Naive thymus-derived CD4-positive, alpha-beta T cell (primary cell): ENCODE measurements at places on chromosomes 1 and 21. TPM values are rescaled to one million over a fixed set of nuclear protein-coding genes. Genes with fewer than 3 reads are reported as not detected.

GRCh38 chr1:211259638-211260126 lies 516 bp downstream of the RCOR3 start:
- H3K27ac ChIP-seq: peak overlapping the region; percentile 89
- no peaks in the 10 kb centered on the region for H3K36me3 ChIP-seq
- no peak for DNase-seq
- peaks cover 17% of the 10 kb centered on the region for H3K4me1 ChIP-seq

- no peak for DNase-seq
- H3K27ac ChIP-seq: no peak overlapping the region
- no peak overlapping the region for H3K4me3 ChIP-seq
- H3K4me1 ChIP-seq: no peaks in the 10 kb centered on the region
- no peaks in the 10 kb centered on the region for H3K36me3 ChIP-seq
Observed at GRCh38 chr1:40130892-40131291, 30.3 kb upstream of the RLF start.

GRCh38 chr1:159261721-159262494 lies 40.2 kb upstream of the FCER1A start:
- H3K4me3 ChIP-seq: no peak overlapping the region
- no peak for DNase-seq
- no peaks in the 10 kb centered on the region for H3K36me3 ChIP-seq

DNA sequence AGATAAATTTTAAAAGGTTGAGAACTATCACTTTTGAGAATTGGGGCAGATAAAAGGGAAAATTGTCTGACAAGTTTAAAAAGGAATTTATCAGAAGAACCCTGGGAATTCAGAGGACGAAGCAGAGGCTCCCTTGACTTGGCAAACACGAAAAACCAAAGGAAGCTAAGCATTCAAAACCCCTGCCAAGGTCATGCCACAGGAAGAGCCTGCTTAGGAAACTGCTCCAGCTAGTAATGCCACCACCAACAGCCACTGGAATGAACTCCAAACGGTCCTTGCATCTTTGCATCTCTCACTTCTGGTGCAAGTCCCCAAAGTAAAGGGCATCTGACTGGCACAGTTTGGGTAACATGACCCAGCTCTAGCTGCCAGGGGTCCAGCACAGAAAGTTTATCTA lies 7.2 kb downstream of the GPBP1L1 start:
- no peaks in the 10 kb centered on the region for H3K27me3 ChIP-seq
- H3K4me3 ChIP-seq: no peak overlapping the region
- peaks cover 45% of the 10 kb centered on the region for H3K4me1 ChIP-seq
- no peak for DNase-seq

DNA sequence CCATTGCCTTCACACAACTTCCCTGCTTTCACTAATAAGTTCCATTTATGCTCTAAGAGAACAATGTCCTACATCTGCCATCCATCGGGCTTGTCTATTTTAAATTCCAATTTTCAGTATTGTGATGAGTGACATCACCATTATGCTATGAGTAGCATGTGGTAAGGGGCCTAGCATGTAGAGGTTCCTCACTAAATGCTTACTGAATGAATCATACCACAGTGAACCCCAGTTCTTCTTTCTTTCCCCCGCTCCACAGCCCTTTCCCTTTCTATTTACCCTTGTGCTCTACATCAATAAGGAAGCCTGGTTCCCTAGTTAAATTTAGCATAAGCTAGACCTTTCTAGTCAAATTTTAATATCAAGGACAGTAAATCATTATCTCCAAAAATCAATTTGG lies 195.0 kb upstream of the RGS18 start:
- no peak overlapping the region for H3K4me3 ChIP-seq
- H3K27me3 ChIP-seq: no peaks in the 10 kb centered on the region

DNA sequence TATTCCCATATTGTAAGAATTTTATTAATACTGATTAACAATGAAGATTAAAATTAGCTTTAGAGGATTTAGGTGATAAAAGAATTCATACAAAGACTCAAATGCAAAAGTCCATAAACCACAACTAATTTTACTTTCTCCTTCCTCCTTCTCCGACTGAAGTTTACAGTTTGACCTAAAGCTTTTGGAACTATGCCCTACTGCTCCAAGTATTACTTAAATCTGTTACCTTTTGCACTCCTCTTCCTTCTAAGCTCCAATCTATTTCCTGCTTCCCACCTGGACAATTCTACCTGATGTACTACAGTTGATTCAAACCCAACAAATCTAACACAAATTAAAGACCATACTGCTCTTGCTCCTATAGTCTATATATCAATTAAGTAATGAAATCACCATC lies 36.3 kb downstream of the ANKRD13C start:
- no peak overlapping the region for H3K4me3 ChIP-seq
- no peak overlapping the region for H3K27ac ChIP-seq
- H3K36me3 ChIP-seq: peaks cover 8% of the 10 kb centered on the region
- DNase-seq: no peak

- H3K4me3 ChIP-seq: no peak overlapping the region
- H3K4me1 ChIP-seq: no peaks in the 10 kb centered on the region
- no peaks in the 10 kb centered on the region for H3K27me3 ChIP-seq
- no peak overlapping the region for H3K27ac ChIP-seq
- no peak for DNase-seq
Observed at GRCh38 chr21:40835184-40835694, 11.7 kb downstream of the DSCAM start.

DNA sequence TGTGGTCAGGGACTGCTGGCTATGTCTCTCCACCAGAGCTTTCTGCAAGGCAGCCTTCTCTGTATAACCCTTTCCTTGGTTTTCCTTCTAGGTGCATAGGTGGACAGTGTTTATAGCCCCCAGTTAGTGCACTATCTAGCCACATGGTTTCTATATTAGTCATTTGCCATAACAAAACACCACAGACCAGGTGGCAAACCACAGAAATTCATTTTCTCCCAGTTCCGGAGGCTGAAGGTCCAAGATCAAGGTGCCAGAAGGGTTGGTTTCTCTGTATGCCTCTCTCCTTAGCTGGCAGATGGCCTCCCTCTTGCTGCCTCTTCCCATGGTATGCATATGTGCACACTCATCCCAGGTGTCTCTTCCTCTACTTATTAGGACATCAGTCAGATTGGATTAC lies 106.4 kb downstream of the KAZN start:
- H3K4me3 ChIP-seq: no peak overlapping the region
- DNase-seq: no peak
- H3K27me3 ChIP-seq: no peaks in the 10 kb centered on the region
- H3K36me3 ChIP-seq: no peaks in the 10 kb centered on the region

GRCh38 chr21:35485364-35485763 lies 436.3 kb upstream of the RUNX1 start:
- H3K4me3 ChIP-seq: no peak overlapping the region
- no peaks in the 10 kb centered on the region for H3K4me1 ChIP-seq
- DNase-seq: no peak
- no peaks in the 10 kb centered on the region for H3K27me3 ChIP-seq

DNA sequence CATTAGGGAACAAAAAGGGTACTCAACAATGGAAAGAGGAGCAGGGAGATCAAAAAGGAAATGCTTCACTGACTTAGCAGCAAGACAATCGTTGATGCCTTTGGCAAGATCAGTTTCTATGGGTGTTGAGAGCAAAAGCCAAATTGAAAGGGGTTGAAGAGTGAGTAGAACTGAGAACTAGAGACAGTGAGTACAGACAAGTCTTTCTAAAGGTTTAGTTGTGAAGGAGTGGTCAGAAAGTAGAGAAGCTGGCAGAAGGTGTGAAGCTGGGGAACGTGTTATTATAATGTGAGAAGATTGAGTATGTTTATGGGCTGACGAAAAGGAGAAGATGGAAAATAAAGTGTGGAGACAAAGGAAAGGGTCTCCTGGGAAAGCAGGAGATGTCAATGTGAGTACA lies 221.2 kb upstream of the USP25 start:
- H3K4me3 ChIP-seq: no peak overlapping the region
- H3K36me3 ChIP-seq: no peaks in the 10 kb centered on the region
- H3K4me1 ChIP-seq: peaks cover 15% of the 10 kb centered on the region
- H3K27me3 ChIP-seq: no peaks in the 10 kb centered on the region
- DNase-seq: no peak

DNA sequence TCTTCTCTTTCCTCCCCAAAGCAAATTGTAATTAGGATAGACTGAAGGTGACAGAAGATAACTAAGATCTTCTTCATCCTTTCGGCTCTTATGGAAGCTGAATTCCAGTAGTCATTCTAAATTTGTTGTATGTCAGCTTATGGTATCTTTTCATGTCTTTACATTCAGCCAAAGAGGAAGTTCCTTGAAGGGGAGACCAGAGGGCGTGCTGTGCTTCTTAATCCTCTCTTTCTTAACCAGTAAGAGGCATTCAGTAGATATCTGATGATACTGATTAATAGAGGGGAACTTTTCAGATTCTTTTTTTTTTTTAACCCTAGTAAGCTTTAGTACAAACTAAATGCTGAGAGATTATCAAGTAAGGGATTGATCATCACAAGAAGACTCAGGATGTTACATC lies 102.3 kb downstream of the OSBPL9 start:
- peaks cover 4% of the 10 kb centered on the region for H3K36me3 ChIP-seq
- DNase-seq: no peak
- H3K4me3 ChIP-seq: no peak overlapping the region
- H3K27ac ChIP-seq: no peak overlapping the region
- no peaks in the 10 kb centered on the region for H3K27me3 ChIP-seq

GRCh38 chr1:192559115-192560006 lies 16.2 kb upstream of the RGS1 start:
- H3K27ac ChIP-seq: no peak overlapping the region
- DNase-seq: no peak
- H3K36me3 ChIP-seq: no peaks in the 10 kb centered on the region
- H3K4me3 ChIP-seq: no peak overlapping the region
- no peaks in the 10 kb centered on the region for H3K27me3 ChIP-seq
- H3K4me1 ChIP-seq: peaks cover 16% of the 10 kb centered on the region

DNA sequence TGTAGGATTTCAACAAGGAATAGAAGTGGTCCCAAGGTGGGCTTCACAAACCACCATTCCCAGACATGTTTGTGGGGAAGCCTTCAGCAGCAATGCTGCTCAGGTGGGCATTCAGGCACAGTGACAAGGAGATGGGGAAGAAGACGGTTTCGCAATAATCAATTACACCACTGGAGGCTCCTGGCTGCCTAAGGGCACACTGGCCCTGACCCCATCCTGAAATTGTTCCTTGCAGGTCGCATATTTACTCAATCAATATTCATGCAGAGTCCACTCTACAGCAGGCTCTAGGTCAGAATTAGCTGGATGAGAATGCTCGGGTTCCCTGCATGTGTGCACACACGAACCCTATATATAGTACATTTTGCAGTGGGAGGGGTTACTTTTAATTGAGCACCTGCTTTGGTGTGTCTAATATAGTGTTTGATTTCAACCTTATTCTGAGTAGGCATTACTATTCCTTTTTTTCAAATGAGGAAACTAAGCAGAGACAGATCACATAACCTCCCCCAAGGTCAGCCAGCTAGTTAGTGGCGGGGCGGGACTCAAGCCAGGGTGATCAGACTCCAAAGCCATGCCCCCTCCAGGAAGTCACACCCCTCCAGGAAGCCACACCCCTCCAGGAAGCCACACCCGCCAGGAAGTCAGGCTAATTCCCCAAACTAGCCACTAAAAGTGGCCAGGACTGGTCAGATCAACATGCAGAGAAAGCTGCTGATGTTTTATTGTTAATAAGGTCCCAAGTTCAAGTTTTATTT lies 106.5 kb downstream of the HLCS start:
- DNase-seq: no peak
- no peaks in the 10 kb centered on the region for H3K36me3 ChIP-seq

DNA sequence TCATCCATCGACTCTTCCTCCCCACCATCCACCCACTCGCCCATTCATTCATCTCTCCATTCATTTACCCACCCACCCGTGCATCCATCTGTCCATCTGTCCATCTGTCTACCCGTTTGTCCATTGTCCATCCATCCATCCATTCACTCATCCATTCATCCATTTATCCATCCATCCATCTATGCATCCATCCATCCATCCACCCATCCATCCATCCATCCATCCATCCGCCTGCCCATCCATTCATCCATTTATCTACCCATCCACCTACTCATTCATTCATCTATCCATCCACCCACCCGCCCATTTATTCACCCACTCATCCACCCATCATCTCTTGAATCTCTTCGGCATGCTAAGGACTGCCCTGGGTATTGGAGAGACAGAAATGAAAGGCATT lies 18.5 kb downstream of the ARHGEF10L start:
- no peak overlapping the region for H3K27ac ChIP-seq
- H3K4me1 ChIP-seq: no peaks in the 10 kb centered on the region
- H3K36me3 ChIP-seq: no peaks in the 10 kb centered on the region

DNA sequence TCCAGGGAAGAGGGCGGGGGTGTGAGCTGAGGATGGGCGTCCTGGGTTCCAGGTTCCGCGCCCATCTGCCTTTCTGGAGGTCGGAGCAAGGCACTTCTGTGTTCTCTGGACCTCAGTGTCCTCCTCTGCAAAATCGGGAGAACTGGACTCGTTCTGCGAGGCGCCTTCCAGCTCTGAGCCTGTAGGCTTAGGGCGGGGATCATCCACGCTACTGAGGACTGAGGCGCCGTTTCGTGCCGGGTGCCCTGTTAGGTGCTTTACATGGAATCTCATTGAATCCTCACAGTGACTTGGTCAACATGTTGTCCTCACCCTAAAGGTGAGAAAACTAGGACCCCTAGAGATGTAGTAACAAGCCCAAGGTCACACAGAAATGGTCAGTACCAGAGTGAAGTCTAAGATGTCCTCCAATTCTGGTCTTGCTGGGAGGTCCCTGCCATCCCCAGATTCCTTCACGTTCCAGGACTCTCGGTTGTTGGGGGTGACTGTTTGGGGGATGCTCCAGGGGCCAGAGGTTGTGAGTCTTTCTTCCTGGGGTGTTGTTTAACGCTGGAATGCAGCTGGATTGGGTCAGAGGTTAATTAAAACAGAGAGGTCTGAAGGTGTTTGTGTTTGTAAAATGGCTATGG lies 677 bp downstream of the PRKAA2 start:
- no peak overlapping the region for H3K27ac ChIP-seq
- H3K36me3 ChIP-seq: no peaks in the 10 kb centered on the region
- H3K4me1 ChIP-seq: no peaks in the 10 kb centered on the region

- no peaks in the 10 kb centered on the region for H3K4me1 ChIP-seq
- H3K36me3 ChIP-seq: no peaks in the 10 kb centered on the region
Observed at GRCh38 chr1:96313216-96313615, 408.4 kb upstream of the PTBP2 start.

DNA sequence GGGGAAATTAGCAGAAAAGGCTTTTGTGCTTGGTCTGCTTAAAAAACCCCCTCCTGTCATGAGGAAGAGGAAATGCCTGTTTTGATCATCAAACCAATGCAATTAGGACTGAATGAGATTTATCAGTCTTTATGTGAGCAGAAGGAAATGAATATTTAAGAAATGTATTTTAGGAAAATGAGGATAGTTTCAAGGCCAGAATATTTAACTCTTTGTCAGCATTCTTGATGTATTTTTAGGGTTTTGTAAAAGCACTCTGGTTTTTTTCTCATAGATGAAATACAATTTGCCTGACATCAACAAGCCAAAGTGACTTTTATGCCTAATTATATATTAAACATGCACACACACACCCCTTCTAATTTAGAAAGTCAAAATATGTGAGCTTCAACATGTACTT lies 213.8 kb downstream of the GRIK1 start:
- H3K27ac ChIP-seq: no peak overlapping the region
- H3K4me3 ChIP-seq: no peak overlapping the region
- no peaks in the 10 kb centered on the region for H3K36me3 ChIP-seq
- no peak for DNase-seq
- H3K27me3 ChIP-seq: no peaks in the 10 kb centered on the region

The CENPF gene
- total RNA-seq: 2.1 TPM

The DNAJC6 gene
- 1.4 TPM for total RNA-seq

The KCNK1 gene
- not detected for total RNA-seq

The IFNLR1 gene
- 1.5 TPM for total RNA-seq

The E2F2 gene
- 0.14 TPM for total RNA-seq

The LPGAT1 gene
- total RNA-seq: 41.1 TPM

The PDPN gene
- not detected for total RNA-seq

The GABRD gene
- total RNA-seq: 0.21 TPM

The CA6 gene
- total RNA-seq: 0.49 TPM

The LEMD1 gene
- total RNA-seq: not detected

The DCDC2B gene
- not detected in 2 replicates for total RNA-seq

The NHLH1 gene
- total RNA-seq: 0.43 TPM

The TCEA3 gene
- total RNA-seq: 59.2 TPM

The USH2A gene
- total RNA-seq: not detected
